Ovary (tissue), 10 donors: ENCODE measurements at places on chromosomes 5 and 9. TPM values are rescaled to one million over a fixed set of nuclear protein-coding genes. Genes with fewer than 3 reads are reported as not detected.
A peak's percentile ranks its signal among the peaks of the same experiment; 100 is the strongest.

BBLN gene
- 26.6 TPM for total RNA-seq

ENC1 gene
- total RNA-seq, result 44.8 TPM

PCDHB10 gene
- total RNA-seq, result 2.9 TPM

- H3K27ac ChIP-seq, result no peak overlapping the region
- no peaks in the 10 kb centered on the region for H3K27me3 ChIP-seq
- H3K36me3 ChIP-seq, result no peaks in the 10 kb centered on the region
- DNase-seq, result no peak
Observed at GRCh38 chr5:132086277-132086794, 12.7 kb downstream of the CSF2 start.

DNA sequence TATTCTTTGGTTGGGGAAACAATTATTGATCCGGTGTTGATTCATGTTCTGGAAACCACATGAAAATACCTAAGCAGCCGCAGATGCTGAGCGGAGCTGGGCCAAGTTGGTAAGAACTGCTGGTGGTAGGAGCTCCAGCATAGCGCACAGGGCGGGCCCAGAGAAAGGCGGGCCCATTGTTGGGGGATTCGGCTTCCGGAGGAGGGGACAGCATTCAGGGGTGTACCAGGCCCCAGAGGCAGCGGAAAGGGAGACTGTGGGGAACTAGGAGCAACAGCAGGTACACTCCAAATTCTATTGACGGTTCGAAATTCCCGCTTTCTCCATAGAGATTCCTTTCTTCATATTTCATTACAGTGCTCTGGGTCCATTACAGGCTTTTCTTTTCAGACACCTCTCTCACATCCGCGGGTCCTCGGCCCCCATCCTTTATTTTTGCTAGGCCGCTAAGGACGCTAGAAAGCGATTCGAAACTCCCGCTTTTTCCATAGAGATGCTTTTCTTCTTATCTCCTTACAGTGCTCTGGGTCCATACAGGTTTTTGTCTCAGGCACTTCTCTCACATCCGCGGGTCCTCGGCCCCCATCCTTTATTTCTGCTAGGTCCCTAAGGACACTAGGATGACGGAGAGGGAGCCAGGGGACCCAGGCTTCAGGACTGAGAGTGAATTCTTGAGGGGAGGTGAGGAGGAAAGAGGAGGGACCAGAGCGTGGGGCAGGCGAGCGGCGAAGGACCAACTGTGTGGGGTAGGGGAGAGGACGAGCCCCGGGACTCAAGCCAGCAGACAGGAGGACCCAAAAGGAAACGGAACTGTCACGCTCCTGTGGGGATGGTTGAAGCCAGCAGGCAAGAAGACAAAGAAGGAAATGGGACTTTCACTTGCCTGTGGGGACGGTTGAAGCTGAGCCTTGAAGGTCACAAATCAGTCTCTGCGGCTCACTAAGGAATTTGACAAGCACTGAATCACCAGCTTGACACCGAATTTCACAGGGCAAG lies at the start of gene CCDC152:
Gene CCDC152, plus strand, starts transcription at position 213 of the 996 bp plus-strand sequence. CDS start 2,304 bp downstream, outside the sequence.
- no peak within 1 kb of the TSS for H3K27ac ChIP-seq
- no peaks in the 10 kb centered on the region for H3K36me3 ChIP-seq
- peaks cover 2% of the 10 kb centered on the region for H3K4me1 ChIP-seq
- H3K4me3 ChIP-seq, result peak within 1 kb of the TSS; percentile 14

DNA sequence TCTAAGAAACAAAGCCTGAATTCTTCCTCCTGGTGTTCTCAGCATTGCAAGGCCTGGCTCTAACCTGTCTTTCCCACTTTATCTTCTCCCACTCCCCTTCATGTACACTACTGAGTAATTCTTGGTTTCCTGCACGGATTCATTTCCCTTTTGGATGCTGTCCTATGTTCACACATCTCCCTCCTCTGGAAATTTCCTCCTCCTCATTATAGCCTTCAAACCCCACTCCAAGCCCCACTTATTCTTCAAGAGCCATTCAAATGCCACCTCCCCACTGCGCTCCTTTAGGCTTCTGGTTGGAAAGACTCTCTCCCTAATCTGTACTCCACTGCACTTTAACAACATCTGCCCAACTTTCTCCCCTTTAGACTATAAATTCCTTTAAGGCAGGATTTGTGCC lies 28.2 kb upstream of the C5orf63 start:
- no peak overlapping the region for H3K27ac ChIP-seq
- H3K4me3 ChIP-seq, result no peak overlapping the region
- no peak for DNase-seq

DNA sequence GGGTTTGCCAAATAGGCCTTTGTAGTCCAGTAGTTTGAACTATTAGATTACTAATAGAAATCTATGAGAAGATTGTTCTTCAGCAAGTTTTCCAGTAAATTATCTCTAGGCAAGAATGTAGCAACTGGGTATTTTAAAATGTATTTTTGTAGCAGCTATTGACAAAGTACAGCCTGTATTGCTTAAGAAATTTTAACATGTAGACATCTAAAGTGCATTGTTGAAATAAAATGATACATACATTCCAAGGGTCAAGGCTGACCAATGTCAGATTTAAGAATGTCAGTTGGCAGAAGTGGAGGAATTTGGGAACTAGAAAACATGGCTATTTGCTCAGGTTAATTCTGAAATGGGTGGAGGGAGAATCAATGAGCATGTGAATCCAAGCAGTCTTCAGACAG lies 57.5 kb upstream of the ZSWIM6 start:
- no peaks in the 10 kb centered on the region for H3K36me3 ChIP-seq
- DNase-seq, result no peak
- H3K27me3 ChIP-seq, result no peaks in the 10 kb centered on the region
- H3K27ac ChIP-seq, result no peak overlapping the region

DNA sequence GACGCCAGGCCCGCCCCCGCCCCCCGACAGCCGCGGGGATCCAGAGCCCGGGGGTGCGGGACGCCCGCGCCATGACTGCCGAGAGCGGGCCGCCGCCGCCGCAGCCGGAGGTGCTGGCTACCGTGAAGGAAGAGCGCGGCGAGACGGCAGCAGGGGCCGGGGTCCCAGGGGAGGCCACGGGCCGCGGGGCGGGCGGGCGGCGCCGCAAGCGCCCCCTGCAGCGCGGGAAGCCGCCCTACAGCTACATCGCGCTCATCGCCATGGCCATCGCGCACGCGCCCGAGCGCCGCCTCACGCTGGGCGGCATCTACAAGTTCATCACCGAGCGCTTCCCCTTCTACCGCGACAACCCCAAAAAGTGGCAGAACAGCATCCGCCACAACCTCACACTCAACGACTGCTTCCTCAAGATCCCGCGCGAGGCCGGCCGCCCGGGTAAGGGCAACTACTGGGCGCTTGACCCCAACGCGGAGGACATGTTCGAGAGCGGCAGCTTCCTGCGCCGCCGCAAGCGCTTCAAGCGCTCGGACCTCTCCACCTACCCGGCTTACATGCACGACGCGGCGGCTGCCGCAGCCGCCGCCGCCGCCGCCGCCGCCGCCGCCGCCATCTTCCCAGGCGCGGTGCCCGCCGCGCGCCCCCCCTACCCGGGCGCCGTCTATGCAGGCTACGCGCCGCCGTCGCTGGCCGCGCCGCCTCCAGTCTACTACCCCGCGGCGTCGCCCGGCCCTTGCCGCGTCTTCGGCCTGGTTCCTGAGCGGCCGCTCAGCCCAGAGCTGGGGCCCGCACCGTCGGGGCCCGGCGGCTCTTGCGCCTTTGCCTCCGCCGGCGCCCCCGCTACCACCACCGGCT lies 1.0 kb downstream of the FOXE1 start:
- no peaks in the 10 kb centered on the region for H3K36me3 ChIP-seq
- no peak overlapping the region for H3K4me3 ChIP-seq
- H3K4me1 ChIP-seq, result peaks cover 1% of the 10 kb centered on the region
- peaks cover 2% of the 10 kb centered on the region for H3K27me3 ChIP-seq
